ENCODE measurements at places on chromosomes 16 and 17. TPM values are rescaled to one million over a fixed set of nuclear protein-coding genes. Genes with fewer than 3 reads are reported as not detected.

IL17C gene
- not detected for total RNA-seq

DNA sequence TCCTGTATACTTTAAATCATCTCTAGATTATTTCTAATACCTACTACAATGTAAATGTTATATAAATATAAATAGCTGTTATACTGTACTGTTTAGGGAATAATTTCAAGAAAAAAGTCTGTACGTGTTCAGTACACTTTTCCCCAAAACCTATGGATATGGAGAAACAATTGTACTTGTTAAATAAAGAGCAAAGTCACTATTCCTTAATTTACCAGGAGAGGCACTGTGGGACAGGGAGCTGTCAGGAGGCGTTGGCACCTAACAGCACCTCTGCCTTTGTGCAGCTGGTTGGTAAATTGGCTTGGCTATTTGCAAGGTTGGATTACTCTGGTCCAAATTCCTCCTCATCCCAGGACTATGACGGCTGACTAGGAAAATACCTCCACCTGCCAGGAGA, 28.0 kb downstream of the CRHR1 start:
- DNase-seq = no peak
- H3K4me1 ChIP-seq = no peaks in the 10 kb centered on the region
- H3K36me3 ChIP-seq = no peaks in the 10 kb centered on the region
- H3K4me3 ChIP-seq = no peak overlapping the region
- no peak overlapping the region for H3K27ac ChIP-seq

DNA sequence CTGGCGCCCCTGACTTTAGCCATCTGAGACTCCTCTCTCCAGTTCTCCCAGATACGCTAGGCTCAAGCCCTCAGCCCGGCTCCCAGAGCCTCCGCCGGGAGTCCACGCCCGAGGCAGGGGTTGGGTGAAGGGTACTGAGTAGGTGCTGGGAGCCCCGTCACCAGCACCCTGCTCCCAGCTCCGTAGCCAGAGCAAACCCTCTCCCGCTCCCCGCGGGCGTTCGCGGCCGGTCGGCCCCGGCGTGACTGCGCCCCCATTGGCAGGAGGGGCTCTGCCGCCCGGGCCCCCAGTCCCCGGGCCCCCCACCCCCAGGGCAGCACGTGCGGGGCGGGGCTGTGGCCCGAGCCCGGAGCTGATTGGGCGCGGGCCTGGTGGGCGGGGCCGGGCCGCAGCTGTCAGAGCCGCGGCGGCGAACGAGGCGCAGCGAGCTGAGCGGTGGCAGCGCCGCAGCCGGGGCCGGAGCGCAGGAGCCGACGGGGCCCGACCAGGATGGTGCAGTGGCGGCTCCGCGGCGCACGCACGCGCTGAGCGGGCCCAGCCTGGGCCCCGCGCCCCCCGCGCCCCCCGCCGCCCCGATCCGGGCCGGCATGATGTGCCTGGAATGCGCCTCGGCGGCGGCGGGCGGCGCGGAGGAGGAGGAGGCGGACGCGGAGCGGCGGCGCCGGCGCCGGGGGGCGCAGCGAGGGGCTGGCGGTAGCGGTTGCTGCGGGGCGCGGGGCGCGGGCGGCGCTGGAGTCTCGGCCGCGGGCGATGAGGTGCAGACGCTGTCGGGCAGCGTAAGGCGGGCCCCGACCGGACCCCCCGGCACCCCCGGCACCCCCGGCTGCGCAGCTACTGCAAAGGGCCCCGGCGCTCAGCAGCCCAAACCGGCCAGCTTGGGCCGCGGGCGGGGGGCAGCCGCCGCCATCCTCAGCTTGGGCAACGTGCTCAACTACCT, at the start of gene SPNS2:
Gene SPNS2 (plus strand): TSS at position 421 of the 937 bp plus-strand sequence. CDS start 167 bp downstream, at position 588.
- peak within 1 kb of the TSS; percentile 73 for H3K4me3 ChIP-seq
- H3K27ac ChIP-seq = no peak within 1 kb of the TSS
- peaks cover 31% of the 10 kb centered on the region for H3K27me3 ChIP-seq

GRCh38 chr17:18231164-18231563, 5.7 kb downstream of the LLGL1 start:
- H3K36me3 ChIP-seq = no peaks in the 10 kb centered on the region
- H3K4me1 ChIP-seq = peaks cover 13% of the 10 kb centered on the region
- H3K27me3 ChIP-seq = no peaks in the 10 kb centered on the region
- no peak overlapping the region for H3K4me3 ChIP-seq

DNA sequence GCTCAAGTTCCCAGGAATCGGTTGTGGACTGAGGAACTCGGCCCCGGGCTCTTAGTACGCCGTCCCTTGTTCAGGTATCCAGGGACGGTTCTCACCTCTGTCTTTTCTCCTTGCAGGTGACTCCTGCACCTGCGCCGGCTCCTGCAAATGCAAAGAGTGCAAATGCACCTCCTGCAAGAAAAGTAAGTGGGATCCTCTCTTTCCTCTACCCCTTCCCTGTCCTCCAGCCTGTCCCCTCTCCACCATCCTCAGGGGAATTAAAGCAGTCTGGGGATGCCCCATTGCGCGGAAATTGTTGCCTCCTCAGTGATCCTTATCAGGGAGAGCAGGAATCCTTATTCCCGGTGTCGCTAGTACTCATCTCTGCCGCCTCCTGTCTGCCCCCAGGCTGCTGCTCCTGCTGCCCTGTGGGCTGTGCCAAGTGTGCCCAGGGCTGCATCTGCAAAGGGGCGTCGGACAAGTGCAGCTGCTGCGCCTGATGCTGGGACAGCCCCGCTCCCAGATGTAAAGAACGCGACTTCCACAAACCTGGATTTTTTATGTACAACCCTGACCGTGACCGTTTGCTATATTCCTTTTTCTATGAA, 585 bp downstream of the MT2A start:
- no peaks in the 10 kb centered on the region for H3K27me3 ChIP-seq
- peak overlapping the region; percentile 95 for H3K4me3 ChIP-seq
- H3K4me1 ChIP-seq = peaks cover 63% of the 10 kb centered on the region
- DNase-seq = no peak

DNA sequence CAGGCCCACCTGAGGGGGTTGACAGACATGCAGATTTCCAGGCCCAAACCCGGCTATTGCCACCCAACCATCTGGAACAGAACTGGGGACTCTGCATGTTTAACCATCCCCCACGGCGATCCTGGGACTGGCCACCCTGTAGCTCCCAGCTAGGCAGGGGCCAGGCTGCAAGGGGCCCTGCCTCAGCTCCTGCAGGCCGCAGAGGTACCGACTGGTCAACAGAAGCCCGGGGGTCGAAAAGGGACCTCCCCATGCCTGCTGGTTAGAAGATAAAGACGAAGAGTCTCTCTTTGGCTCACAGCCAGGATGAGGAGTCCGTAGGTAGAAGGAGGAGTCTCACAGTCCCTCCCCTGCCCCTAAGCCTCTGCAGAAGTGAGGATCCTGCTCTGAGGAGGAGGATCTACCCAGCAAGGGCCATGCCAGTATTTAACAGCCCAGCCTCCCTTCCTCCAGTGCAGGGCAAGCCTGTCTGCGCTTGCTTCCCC, 223.4 kb upstream of the TNRC6C start:
- H3K4me3 ChIP-seq = no peak overlapping the region
- no peak for DNase-seq
- H3K4me1 ChIP-seq = no peaks in the 10 kb centered on the region
- no peaks in the 10 kb centered on the region for H3K36me3 ChIP-seq
- H3K27me3 ChIP-seq = no peaks in the 10 kb centered on the region

LONP2 gene
- 52.2 TPM for total RNA-seq

PITPNM3 gene
- 0.49 TPM for total RNA-seq

KRTAP3-1 gene
- total RNA-seq = not detected

DNA sequence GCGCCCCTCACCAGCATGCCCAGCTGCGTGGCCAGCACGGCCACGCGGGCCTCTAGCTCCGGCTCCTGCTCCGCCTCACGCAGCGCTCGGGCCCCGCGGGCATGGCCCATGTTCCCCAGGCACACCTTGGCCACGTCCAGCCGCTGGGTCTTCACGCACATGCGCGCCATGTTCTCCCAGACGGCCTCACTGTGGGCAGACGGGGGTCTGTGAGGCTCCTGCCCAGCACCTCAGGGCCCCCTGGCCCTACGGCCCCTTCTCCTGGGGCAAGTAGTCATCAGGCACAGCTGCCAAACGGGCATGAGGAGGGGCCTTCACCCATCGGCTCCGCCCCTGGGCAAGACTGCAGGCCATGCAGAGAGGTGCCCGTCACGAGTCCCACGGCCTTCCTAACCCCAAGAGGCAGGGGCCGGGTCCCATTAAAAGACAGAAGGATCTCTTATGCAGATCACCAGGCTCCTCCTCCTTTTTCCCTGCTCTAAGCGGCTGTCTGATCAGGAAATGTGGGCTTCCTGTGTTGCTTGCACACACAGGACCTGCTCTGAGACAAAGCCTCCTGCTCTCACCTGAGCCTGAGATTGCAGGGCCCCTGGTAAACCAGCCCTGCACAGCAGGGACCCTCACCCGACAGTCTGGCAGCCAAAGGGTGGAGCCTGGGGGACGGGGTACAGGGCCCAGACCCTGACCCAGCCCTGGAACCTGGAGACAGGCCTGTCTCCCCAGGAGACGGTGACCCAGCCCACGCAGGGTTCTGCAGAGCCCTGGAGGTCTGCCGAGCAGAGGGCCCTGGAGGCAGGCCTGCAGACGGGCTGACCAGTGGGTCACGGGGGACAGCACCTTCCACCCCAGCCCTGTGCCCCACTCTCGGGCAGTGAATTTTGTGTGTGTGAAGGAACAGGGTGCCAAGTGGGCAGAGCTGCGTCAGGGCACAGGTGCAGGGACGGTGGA, 6.6 kb upstream of the TMEM204 start:
- peak overlapping the region; percentile 25 for H3K27ac ChIP-seq
- H3K4me1 ChIP-seq = peaks cover 14% of the 10 kb centered on the region
- no peak for DNase-seq
- H3K36me3 ChIP-seq = no peaks in the 10 kb centered on the region
- peak overlapping the region; percentile 78 for H3K4me3 ChIP-seq
